ENCODE measurements at places on chromosomes 7 and 10.

DNA sequence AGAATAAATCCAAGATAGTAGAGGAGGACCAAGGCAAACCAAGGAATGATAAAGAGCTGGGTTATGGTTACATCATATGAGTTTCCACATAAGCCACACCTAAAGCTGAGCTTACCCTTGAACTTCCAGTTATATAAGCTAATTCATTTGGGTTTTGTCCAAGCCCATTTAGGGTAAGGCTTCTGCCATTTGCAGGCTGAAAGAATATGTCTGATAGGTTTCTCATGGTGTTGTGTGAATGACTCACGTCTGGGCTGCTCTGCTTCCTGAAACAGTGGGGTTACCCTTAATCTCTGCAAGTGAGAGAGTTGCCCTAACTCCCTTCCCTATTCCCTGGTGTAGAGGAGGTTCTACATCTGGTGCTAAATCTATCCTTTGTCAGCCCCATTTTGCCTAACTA, 60.8 kb downstream of the PTTG1IP2 start:
- no peak for DNase-seq

DNA sequence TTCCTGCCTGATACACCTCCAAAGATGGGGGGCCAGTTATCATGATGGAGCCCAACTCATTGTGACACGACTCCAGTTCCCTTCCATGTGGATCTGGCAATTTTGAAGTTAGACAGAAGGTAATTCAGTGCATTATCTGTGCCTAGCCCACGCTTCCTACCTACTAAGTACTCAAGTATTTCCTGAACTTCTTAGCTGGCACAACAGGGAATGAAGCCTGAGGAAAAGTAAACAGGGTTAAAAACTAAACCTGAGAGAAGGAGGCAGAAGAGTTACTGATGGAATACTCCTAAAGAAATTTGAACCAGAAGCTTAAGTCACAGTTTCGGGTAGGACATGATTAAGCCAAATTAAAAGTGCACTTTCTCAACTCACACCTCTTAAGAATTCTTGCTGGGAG, 1.1 kb upstream of the SEC31B start:
- no peak for DNase-seq

- no peak for DNase-seq
Observed at GRCh38 chr7:92848851-92849250, 12.5 kb upstream of the CDK6 start.

DNA sequence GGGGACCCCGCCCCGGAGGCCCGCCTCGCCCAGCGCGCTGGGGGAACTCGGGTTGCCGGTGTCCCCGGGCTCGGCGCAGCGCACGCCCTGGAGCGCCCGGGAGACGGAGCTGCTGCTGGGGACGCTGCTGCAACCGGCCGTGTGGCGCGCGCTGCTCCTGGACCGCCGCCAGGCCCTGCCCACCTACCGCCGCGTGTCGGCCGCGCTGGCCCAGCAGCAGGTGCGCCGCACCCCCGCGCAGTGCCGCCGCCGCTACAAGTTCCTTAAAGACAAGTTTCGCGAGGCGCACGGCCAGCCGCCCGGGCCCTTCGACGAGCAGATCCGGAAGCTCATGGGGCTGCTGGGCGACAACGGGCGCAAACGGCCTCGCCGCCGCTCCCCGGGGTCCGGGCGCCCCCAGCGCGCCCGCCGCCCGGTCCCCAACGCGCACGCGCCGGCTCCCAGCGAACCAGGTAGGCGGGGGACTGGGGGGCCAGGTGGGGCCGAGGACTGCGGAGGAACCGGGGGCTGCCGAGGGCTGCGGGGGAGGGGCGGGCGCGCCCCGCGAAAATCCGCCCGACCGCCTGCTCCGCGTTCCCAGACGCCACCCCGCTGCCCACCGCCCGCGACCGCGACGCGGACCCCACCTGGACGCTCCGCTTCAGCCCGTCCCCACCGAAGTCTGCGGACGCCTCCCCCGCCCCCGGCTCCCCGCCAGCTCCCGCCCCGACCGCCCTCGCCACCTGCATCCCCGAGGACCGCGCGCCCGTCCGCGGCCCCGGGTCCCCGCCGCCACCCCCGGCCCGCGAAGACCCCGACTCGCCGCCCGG, 574 bp downstream of the UTF1 start:
- DNase-seq, result no peak

DNA sequence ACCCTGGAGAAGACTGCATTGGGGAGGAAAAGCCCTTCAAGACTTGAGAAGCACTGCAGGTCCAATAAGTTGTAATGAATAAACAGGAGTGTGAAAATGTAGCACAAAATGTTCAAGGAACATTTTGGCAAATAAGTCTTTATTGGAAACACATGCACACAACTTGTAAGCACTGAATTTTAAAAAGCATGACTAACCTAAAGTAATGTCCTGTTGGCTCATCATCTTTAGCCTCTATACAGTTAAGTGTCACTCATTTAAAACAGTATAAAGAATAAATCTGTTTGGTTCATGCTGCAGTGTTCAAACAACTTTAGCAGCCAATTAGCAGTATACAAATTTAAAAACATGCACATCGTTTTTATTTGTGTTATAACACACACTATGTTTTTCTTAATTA, 108.6 kb downstream of the CDK6 start:
- no peak for DNase-seq

- no peak for DNase-seq
Observed at GRCh38 chr10:87847550-87847949, 15.8 kb downstream of the KLLN start.

DNA sequence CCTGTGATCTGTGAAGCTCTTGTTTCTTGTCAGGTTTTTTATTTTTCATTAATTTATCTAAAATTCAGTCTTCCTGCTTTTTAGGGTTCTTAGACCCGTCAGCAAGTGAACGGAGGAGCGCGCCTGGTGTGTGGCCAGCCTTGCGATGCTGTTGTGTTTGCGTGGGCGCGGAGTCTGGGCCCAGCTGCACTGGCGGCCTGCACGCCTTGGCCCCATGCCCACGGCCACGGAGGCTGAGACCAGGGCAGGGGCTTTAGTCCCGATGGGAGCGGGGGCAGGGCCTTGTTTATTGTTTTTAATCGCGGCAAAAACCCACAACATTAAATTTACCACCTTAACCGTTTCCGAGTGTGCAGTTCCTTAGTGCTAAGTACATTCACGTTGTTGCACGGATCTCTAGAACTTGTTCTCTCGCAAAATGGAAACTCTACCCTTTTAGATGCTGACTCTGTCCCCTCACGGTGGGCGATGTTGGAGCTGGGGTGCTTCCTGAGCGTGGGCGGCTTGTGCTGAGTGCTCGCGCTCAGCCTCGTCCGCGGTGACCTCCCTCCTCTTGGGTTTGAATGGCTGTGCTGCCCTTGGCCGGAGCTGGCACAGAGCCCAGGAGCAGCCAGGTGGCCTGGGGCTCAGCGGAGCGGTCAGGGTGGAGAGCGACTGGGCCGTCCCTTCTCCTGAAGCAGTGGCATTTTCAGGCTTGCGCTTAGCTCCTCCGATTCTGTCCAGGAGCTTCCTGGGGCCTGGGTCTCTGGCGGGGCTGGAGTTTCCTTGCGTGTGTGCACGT, 69.1 kb downstream of the INPP5A start:
- no peak for DNase-seq

DNA sequence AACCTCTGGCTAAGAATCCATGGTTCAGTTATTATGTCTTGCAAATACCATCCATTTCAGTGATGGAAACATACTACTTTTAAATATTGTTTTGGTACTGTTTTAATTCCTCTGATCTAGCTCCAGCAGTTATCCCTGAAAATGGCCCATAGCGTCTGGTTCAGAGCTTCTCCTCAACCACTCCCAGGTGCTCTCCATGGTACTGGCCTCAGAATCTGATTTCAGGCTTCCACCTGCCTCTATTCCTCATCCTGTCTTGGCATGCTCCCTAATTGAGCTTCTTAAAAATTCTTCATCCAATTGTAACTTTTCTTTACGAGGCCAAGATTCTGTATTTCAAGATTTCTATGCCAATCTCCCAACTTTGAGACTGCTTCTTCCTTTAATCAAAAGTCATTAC, 236.3 kb downstream of the HTR7 start:
- no peak for DNase-seq

DNA sequence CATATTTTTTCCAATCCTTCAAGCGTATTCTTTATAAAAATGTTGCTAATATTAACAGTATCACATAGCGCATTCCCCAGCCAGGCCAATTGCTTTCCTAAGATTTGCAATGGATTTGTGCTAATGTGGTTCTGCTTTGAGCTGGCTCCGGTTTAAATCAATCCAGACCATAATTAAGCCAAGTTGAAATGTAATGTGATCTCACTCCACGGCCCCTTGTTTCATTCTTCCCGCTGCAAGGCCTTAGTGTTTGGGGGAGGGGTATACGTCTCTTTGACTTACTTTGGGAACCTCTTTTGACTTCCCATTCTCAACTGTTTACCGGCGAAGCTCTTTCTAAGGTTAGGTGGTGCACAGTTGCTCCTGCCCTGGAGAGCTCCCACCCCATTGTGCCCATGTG, 86.4 kb downstream of the PRPF18 start:
- no peak for DNase-seq

DNA sequence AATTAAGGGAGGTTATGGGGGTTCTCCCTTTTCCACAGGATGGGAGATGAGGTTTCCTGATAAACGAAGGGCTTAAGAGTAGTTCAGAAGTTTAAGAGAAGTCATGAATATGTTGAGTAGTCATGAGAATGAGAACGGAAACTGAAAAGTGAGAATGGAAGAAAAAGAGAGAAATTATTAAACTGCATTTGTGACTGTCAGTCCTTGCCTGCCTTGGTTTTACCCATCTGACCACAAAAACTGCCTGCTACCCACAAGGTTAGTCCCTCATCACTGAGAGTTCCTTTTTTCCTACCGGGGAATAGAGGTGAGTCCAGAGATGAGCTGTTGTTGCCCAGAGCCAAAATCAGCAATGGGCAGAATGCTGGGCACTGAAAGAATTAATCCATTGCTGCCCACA, 174.1 kb upstream of the BET1 start:
- no peak for DNase-seq

- DNase-seq, result no peak
Observed at GRCh38 chr10:84160663-84161362, 12.8 kb upstream of the GPR15LG start.

DNA sequence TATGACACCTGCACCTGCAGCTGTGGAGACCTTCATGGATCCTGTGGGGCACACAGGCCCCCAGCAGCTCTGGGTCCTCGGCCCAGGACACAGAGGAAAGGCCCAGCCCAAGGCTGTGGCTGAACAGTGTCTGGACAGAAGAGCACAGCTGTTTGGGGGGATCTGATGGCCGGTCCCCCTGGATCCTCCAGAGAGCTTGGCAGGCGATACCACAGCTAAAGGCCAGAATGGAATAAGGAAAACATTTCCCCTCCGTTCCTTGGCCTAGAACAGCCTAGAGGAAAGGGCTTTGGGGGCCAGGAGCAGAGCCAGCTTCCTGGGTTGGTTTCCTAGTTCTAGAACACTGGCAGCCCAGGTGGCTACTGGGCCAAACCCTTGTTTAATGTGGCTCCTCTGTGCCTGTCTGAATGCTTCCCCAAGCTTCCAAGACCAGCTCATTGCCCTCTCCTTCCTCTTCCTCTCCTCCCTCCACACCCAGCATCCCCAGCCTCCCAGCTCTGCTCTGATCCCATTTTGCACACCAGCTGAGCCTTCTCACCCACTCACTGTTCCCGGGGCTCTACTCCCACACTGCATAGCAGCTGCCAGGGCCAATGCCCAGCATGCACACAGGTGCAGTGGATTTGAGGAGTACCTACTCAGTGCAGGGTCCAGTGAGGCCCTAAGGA, 46.9 kb downstream of the GPAM start:
- DNase-seq, result no peak

DNA sequence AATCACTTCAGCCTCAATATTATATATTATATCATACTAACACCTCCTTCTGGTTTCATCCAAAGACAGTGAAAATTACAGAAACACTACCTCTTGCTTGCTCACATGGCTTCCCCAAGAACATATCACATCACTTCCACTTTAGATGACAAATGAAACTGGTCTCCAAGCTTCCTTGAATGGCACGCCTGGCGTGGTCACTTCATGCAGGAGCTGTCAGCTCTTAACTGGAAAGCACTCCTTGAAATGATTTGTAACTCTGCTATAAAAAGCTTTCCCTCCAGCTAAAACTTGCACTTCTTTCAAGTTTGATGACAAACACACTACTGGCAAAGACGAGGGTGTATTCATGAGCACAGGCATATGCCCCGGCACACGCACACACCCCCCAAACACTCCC, 84.1 kb upstream of the INHBA start:
- DNase-seq, result no peak

DNA sequence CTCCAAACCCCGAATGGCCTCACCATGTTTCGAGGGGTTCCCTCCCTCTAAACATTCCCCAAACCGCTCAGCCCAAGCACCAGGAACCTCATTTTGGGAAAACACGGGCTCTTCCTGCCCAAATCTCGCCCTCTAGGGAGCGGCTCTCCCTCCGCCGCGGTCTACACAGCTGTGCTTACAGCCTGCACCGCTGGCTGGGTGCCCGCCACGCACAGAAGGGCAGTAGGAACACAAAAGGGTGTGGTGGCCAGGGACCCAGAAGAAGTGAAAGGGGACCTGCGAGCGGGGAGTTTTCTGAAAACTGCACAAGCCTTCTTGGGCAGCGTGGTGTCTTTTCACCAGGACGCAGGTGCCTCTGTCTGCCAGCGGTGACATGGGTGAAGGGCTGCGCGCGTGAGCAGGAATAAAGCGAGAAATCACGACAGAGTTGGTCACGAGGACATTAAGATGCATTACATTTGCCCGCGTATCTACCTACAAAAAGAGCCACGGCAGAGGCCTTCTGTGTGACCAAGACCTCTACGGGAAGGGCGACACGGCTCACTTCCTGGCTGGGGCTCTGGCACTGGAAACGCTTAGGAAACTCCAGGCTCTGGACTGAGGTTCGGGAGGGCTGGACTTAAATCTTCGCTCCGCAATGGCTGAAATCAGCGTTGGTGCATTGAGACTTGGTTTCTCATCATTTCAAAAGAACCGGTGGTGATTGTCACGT, 171.7 kb downstream of the LSM5 start:
- DNase-seq, result no peak

DNA sequence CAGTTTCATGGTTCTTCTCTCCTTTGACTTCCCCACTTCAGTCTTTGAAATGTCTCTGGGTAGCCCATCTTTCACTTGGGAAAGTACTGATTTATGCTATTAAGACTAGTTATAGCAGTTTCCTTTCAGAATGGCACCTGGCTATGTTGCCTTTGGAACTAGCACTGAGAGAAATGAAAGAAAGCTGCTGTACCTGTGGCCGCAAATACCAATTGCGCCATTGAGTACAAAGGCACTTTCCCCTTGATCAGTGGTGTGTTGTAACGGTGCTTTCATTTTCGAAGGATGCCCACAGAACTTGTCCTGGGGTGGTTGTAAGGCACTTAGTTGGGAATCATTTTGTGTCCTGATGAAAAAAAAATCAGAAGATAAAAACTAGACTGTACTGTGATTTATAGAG, 16.8 kb downstream of the BUB3 start:
- DNase-seq, result no peak

DNA sequence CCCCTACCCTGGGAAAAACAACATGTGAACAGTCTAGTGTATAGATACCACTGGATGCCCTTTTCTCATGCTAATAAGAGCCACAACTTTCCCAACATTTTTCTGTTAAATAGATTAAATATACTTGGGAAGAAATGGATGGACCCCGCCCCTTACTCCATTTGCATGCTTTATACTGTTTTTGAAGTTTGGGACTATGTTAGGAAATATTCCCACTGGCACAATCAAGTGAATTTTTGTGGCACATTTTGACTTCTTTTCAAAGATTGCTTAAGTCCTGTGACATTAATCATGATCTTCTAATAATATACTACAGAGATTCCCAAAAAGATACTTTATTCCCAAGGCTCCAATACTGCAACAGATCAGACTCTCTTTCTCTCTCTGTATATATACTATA, 216.6 kb downstream of the TWIST1 start:
- DNase-seq, result no peak

GRCh38 chr7:40717242-40717641, 582.4 kb downstream of the SUGCT start:
- no peak for DNase-seq

- no peak for DNase-seq
Observed at GRCh38 chr10:37732685-37733084, 124.7 kb downstream of the ZNF248 start.
